ENCODE measurements at places on chromosomes 12 and 14.
A peak's percentile ranks its signal among the peaks of the same experiment; 100 is the strongest.

DNA sequence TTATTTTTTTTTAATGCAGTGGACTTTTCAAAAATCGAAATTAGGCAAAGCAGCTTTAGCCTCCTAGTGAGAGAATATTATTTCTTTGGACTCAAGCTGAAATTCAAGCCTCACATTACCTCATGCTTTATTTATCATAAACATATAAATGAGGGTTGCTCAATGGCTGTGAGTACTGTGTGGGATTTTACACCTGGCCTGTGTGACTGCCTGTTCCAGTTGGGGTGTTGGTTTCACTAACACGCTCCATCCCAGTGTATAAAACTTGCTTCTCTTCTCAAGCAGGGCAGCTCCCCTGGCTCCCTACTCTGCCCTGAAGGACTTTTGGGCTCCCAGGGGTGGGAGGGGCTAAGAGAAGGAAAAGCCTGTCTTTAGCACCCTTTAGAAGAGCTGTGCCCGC lies 15.0 kb downstream of the ANKLE2 start:
- DNase-seq: no peak

DNA sequence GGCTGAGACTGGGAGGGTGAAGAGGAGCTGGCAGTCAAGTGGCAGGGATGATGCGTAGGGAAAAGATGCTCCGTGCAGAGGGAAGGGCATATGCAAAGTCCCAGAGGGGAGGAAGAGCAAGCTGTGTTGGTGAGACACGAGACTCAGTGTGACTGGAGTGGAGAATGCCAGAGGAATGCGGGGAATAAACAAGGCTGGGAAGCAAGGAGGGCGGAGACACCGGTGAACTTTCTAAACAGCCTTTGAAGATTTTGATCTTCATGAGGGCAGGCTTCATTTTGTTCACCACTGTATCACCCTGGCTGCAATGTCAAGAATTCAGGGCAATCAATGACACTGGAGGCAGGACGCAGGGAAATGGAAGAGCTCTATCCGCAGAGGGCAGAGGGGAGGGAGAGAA lies 535.8 kb downstream of the FUT8 start:
- DNase-seq: peak; percentile 14

DNA sequence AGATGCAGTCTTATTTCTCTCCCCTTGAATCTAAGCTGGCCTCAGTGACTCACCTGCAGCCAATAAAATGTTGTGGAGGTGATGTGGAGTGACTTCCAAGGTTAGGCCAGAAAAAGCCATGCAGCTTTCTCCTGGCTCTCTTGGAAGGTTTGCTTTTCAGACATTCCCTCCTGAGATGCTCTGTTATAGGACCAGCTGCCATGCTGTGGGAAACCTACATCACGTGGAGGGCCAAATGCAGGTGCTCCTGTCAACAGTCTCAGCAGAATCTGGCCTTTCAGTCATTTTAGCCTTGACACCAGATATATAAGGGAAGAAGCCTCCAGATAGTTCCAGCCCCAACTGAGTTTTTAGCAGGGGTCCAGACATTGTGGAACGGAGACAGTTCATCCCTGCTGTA lies 38.1 kb upstream of the DACT1 start:
- DNase-seq: no peak

DNA sequence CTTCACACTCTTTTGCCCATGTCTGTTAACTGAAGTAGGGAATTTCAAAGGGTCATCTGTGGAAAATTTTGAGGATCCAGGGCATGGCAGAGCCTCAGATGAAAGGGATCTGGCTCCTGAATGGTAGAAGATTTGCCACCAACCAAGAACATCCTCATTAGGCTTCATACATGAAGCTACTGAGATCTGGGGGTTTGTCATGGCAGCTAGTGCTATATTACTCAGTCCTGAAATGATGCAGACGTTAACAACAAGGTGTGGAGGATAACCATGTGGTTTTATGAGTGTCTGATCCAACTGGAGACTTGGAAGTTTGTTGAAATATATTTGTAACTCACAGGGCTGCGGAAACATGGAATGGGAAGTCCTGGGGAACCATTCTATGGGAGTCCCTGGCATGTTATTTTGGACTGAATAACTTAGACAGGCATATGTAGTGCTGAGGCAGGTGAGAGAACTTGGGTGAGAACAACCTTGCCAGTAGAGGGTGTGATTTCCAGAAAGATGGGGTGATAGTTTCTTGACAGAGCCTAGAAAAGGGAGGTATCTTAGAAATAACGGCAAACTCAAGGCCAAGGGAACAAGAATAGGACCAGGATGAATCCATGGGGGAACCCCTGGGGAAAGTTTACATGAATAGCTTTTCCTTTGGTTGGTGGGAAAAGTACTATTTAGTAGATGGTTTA lies 42.0 kb upstream of the C12orf75 start:
- no peak for DNase-seq

DNA sequence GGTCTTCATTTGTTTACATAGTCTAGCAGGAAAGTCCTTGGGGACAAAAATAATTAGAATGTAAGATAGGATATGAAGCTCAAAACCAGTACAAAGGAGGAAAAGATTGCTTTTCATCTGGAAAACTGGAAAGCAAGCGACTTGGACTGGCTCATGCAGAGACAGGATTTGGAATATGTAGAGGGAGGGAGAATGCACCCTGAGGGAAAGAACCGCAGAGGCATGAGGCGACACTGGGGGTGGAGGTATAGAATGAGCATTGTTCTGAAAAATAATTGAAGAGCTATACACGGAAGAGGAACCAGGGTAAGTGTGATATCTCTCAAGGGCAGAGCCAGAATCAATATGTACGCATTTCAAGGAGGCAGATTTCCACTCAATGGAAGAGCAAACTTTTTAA lies 85.5 kb downstream of the PLEKHG3 start:
- no peak for DNase-seq

DNA sequence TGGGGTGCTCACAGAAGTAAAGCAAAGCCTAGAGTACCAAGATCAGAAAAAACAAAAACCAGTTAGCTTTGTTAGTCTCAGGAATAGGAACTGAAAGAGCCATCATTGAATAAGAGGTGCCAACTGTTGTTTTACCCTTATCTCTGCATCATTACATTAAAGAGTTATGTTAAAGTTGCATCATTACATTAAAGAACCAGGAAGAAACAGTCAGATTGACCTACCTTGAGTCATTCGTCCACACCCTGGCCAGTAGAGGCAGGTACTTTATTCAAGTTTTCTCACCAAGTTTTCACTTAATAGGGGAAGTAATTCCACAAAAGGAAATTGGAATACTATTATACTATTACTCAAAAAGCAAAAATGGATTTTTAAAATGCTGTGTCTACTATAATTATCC lies 121.7 kb upstream of the CNOT2 start:
- DNase-seq: no peak

GRCh38 chr12:12798480-12798879 lies 13.0 kb downstream of the APOLD1 start:
- no peak for DNase-seq

DNA sequence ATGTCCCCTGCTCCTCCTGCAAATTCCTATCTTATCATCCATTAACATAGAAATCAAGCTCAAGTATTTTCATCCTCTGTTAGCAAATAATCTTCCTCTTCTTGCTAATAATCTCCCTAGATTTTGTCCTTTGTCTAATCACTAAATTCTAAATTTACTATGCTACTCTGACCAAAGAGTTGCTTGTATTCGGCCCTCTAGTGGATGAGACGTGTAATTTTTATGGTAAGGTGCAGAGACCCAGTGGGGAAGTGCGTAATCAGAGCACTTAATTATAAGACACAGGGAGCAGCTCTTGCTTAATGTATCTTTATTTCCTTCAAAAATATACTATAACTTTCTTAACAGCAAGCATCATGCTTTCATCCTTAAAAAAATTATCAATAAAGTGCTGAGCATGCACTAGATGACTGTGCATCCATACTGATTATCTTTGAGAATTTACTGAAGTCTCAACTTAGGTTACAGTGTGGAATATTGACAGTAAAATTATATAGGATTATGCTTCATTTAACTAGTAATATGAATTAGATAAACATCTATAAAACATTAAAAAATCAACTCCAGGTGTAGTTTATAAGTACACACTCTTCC lies 212.6 kb downstream of the SLC16A7 start:
- no peak for DNase-seq

DNA sequence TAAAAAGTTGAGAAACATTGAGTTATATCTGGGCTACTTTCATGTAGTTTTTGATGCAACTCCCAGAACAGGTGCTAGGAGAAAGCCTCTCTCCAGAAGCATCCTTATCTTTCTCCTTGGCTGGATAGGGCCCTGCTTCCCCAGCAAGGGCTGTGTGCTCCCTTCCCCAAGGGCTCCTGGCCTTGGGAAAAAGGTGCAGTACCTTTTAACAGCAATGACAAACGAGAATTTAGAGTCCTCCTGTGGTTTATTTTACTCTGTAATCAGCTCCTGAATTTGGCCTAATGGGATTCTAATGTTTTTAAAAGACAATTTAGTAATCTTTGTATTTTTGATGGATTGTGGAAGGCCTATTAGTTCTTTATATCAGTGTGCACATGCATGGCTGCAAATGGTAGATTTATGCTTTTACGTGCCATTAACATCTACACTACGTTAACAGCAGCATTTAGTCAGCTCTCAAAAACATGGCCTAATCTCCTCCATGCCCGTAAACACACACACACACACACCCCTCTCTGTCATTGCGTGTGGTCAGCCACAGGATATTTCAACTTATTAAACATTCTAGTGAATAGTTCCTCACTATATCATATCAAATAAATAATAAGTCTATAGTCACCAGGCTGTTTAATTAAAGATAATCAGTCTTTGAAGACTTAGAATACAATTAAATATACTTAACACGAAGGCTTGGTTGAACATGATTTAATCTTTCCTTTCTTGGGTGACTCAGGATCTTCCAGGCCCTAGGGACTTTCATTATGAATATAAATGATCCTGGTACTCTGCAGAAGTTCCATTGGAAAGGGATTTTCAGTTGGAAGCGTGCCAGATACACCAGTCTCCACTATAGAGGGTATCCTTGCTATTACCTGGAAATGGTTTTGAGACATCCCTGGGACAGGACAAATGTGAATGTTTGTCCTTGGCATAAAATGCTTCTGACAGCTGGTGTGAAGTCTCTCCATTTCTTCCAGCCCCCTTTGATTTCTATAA lies 181.4 kb upstream of the PWP1 start:
- DNase-seq: no peak

DNA sequence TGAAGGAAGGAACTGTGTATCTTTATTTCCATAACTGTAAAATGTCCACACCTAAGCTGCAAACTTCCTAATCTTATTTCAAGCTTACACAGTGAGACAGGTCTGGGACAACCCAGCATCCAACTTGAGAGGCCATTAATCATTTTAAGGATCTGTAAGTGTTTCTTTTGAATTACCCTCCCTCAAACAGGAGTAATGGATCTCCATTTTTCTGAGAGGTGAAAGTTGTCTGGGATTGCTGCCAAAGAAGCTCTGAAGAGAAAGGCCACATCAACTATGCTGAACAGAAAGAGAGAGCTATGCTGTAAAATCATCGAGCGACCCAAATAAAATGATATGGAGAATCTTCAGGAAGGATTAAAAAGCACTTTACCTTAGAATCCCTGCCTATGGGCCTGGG lies 131.7 kb upstream of the CPNE8 start:
- no peak for DNase-seq

- no peak for DNase-seq
Measured at GRCh38 chr14:86464341-86464740, 934.4 kb downstream of the FLRT2 start.

- peak; percentile 76 for DNase-seq
Measured at GRCh38 chr12:74021937-74022336, 515.7 kb upstream of the ATXN7L3B start.

GRCh38 chr12:91781114-91781513 lies 364.5 kb downstream of the BTG1 start:
- no peak for DNase-seq

- DNase-seq: no peak
Measured at GRCh38 chr14:40870252-40870651, 736.4 kb upstream of the LRFN5 start.

DNA sequence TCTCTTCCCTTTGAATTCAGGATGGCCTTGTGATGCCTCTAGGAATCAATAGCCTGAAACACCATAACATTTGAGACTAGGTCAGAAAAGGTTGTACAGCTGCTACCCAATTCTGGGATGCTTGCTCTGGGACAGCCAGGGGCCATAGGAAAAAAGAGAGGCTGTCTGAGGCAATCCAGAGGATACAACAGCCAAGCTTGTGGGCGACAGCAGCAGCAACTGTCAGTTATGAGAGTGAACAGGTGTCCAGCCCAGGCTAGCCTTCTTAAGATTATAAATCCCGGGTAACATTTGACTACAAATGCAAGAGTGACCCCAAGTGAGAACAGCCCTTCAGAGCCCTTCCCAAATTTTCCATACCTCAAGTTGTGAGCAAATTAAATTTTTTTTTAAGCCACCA lies 11.1 kb downstream of the DCN start:
- DNase-seq: no peak

DNA sequence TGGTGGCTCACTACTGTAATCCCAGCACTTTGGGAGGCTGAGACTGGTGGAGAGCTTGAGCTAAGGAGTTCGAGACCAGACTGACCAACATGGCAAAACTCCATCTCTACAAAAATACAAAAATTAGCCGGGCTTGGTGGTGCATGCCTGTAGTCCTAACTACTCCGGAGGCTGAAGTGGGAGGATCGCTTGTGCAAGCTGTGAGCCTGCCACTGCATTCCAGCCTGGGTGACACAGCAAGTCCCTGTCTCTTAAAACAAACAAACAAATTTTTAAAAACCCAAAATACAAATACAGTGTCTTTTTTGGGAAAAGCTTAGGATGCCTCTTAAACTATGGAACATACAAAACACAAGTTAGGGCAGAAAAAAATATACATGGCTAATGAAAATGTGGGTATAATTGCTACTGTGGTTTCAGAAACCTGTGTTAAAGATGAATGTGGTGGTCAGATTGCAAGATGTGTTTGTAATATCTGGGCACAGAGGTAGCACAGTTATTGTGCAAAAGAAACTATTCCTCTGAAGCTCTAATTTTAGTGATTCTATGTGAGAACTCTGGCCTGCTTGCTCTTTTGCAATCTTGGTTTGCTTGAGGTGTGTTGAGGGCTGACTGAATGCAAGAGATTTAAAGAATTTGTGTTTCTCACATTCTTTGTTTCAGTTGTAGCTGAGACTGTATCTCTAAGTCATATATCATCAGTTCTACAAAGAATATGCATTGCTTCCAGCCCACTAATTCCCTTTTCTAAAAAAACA lies 3.9 kb upstream of the HSPA2 start:
- DNase-seq: peak; percentile 54

DNA sequence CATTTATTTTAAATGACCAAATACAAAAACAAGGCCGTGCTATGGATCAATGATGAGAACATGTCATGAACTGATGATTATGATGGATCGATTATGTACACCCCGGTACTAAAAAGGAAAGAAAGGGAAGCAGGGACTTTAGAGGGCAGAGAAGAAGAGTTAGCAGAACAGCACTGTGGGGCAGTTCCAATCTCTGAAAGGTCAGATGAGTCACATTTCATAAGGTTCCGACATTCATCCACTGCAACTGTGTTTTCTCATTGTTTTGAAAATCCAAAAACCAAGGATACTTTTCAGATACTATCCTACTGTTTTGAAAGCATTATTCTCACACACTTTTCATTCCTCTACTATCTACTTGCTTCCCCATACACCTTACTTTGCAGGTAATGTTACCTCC lies 169.3 kb downstream of the STXBP6 start:
- DNase-seq: no peak
